ENCODE measurements at places on chromosomes 7 and 10.

GRCh38 chr7:27277628-27278027 lies 35.0 kb downstream of the EVX1 start:
- peaks cover 6% of the 10 kb centered on the region for H3K27me3 ChIP-seq
- H3K4me1 ChIP-seq = peaks cover 5% of the 10 kb centered on the region
- peak overlapping the region; percentile 65 for H3K27ac ChIP-seq

DNA sequence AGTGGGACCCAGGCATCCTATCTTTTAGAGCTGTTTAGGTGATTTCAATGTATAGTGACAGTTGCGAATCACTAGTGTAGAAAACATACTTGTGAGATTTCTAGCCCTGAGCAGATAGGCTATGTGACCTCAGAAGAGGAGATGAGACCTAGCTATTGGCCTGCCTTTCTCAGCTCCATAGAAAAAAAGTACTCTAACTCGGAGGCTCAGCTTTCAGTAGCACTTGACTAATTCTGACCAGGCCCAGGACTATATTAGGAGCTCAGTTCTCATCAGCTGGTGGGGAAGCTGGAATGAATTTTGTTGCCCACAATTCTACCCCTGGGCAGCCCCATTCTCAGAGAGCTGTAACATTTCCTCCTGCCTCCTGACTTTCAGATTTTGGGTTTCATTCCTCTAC lies 179.9 kb upstream of the NAMPT start:
- H3K27ac ChIP-seq = no peak overlapping the region
- H3K36me3 ChIP-seq = no peaks in the 10 kb centered on the region
- no peak for DNase-seq
- peaks cover 5% of the 10 kb centered on the region for H3K4me1 ChIP-seq

DNA sequence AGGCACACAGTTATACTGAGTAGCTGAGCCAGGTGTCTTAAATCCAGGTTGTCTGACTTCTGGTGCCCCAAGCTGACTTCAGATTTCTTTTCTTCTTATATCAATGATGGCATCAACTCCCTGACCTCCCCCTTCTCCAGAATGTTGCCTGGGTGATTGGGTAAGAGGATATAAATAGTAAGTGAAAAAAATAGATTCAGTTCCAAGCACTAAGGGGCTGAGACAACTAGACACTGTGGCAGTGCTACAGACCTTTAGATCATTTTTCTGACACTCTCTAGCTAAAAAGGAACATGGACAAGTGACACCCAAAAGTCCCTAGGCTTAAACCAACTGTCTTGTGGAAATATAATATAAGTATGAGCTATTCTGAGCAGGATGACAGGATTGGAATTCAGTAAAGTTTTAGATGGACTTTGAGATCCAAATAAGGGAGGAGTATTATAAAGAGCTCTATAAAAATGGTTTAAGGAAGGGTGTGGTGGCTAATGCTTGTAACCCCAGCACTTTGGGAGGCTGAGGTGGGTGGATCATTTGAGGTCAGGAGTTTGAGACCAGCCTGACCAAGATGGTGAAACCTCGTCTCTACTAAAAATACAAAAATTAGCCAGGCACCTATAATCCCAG lies 589.1 kb upstream of the GALNT17 start:
- peaks cover 6% of the 10 kb centered on the region for H3K36me3 ChIP-seq
- H3K4me3 ChIP-seq = no peak overlapping the region
- H3K27me3 ChIP-seq = peaks cover 7% of the 10 kb centered on the region
- no peak overlapping the region for H3K27ac ChIP-seq
- DNase-seq = no peak
- no peaks in the 10 kb centered on the region for H3K4me1 ChIP-seq

GRCh38 chr10:87702260-87702972 lies 42.7 kb downstream of the PAPSS2 start:
- no peak for DNase-seq
- no peaks in the 10 kb centered on the region for H3K36me3 ChIP-seq
- no peak overlapping the region for H3K4me3 ChIP-seq
- peaks cover 2% of the 10 kb centered on the region for H3K27me3 ChIP-seq
- no peak overlapping the region for H3K27ac ChIP-seq

GRCh38 chr7:37174460-37174859 lies 274.2 kb downstream of the ELMO1 start:
- no peaks in the 10 kb centered on the region for H3K27me3 ChIP-seq
- no peak overlapping the region for H3K27ac ChIP-seq
- DNase-seq = no peak
- H3K4me3 ChIP-seq = no peak overlapping the region
